Activated naive CD4-positive, alpha-beta T cell treated with anti-CD3 and anti-CD28 coated beads for 36 hours (primary cell): ENCODE measurements at places on chromosomes 4 and X. TPM values are rescaled to one million over a fixed set of nuclear protein-coding genes. Genes with fewer than 3 reads are reported as not detected.

GNRHR gene
- total RNA-seq: not detected

MAGEA10 gene
- total RNA-seq: not detected

ADAMTS3 gene
- not detected for total RNA-seq

ABLIM2 gene
- total RNA-seq: 0.22 TPM

SNCA gene
- total RNA-seq: 1.1 TPM

USP9X gene
- total RNA-seq: 60.0 TPM

SLC2A9 gene
- total RNA-seq: 0.43 TPM

EDA gene
- total RNA-seq: 4.2 TPM

MAGEB1 gene
- total RNA-seq: not detected

RTL9 gene
- total RNA-seq: not detected

CENPVL1 gene
- not detected for total RNA-seq

ARR3 gene
- total RNA-seq: not detected

NRK gene
- not detected for total RNA-seq

GAGE12E gene
- total RNA-seq: not detected

CSN1S1 gene
- not detected for total RNA-seq

ADH7 gene
- total RNA-seq: not detected

ATP6AP1 gene
- total RNA-seq: 20.3 TPM

REELD1 gene
- total RNA-seq: not detected

GC gene
- total RNA-seq: not detected

GAGE12F gene
- total RNA-seq: not detected

CXCL3 gene
- total RNA-seq: not detected

ALB gene
- not detected for total RNA-seq

SOWAHD gene
- not detected for total RNA-seq

LDB2 gene
- not detected for total RNA-seq

TEX11 gene
- total RNA-seq: not detected

PPEF1 gene
- 0.60 TPM for total RNA-seq

SPIN2B gene
- total RNA-seq: 8.2 TPM

PRDM8 gene
- 0.29 TPM for total RNA-seq

MAP3K15 gene
- 1.2 TPM for total RNA-seq

CENPI gene
- total RNA-seq: 19.1 TPM

PLK4 gene
- 44.7 TPM for total RNA-seq

MEPE gene
- not detected for total RNA-seq

TLR10 gene
- total RNA-seq: 0.12 TPM

TLR8 gene
- not detected for total RNA-seq

LRAT gene
- total RNA-seq: not detected
